ENCODE measurements at places on chromosomes 4 and X. TPM values are rescaled to one million over a fixed set of nuclear protein-coding genes. Genes with fewer than 3 reads are reported as not detected.

Gene GAGE2A
- total RNA-seq = not detected

Gene TLL1
- 0.93 TPM for total RNA-seq

Gene PFKFB1
- not detected for total RNA-seq

Gene HSFX3
- total RNA-seq = not detected

Gene AFP
- total RNA-seq = 11.0 TPM

Gene PRDM8
- total RNA-seq = 0.12 TPM

Gene STS
- 2.9 TPM for total RNA-seq

Gene PPARGC1A
- total RNA-seq = 2.4 TPM

Gene KCND1
- not detected for total RNA-seq

Gene TEX13C
- total RNA-seq = 0.14 TPM

Gene COX18
- total RNA-seq = 38.0 TPM

Gene CYLC1
- total RNA-seq = not detected

Gene PALLD
- 92.1 TPM for total RNA-seq

Gene USP17L20
- not detected for total RNA-seq

Gene GAGE12E
- total RNA-seq = not detected

Gene MXD4
- 22.9 TPM for total RNA-seq

Gene NLGN3
- 0.25 TPM for total RNA-seq

Gene SFRP2
- not detected for total RNA-seq

Gene ABRAXAS1
- total RNA-seq = 4.7 TPM

Gene NWD2
- total RNA-seq = not detected

Gene ANKRD50
- total RNA-seq = 8.6 TPM

Gene FRMD7
- total RNA-seq = not detected

Gene PTPN13
- 45.6 TPM for total RNA-seq

Gene EDNRA
- not detected for total RNA-seq

Gene RPL36A
- 1,862 TPM for total RNA-seq

Gene GSX2
- not detected for total RNA-seq

Gene MAGEA12
- 5.5 TPM for total RNA-seq

Gene TBX22
- 0.48 TPM for total RNA-seq
